OCI-LY7 (cell line): ENCODE measurements at places on chromosomes 16 and 17. TPM values are rescaled to one million over a fixed set of nuclear protein-coding genes. Genes with fewer than 3 reads are reported as not detected.

DNA sequence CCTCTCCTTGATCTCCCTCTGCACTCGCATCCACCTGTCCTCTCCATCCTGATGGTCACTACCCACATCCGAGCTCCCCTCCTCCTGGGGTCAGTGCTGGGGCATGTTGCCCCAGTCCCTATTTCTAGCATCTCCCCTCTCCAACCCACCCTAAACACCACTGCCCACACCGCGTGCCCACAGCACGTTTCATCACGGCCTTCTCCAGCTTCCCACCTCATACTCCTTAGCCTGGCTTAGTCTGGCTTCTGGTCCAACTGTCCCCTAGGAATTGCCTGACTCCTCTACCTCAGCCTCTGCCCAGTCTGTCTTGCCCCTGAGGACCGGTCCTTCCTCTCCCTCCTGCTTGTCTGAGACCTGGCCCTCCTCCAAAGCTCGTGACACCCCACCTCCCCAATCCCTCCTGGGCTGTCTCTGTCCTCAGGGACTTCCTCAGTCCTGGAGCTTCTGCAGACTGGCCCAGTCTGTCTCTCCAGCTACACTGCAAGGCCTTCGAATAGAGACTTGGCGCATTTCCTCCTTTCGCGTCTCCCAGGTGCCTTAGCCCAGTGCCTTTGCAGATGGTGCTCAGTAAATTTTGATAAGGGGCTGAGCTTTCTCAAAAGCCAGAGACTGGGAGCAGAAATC, 4.9 kb downstream of the ALOX15 start:
- peak; percentile 34 for DNase-seq

DNA sequence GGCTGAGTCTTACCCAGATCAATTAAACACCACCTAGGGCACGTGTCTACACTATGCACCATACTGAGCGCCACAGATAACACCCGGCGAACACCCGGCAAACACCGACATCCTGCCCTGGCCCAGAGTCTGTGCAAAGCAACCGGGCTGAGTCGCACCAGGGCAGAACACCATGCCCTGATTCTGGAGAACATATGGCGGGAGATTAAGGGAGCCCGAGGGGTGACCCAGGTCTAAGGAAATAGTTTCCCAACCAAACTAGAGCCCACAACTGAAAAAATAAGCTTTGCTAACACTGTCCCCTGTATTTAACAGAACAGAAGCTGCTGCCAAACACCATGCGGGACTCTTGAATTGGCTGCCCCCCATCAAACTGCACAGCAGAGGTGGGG, 22.1 kb downstream of the MYO18A start:
- no peak for DNase-seq

DNA sequence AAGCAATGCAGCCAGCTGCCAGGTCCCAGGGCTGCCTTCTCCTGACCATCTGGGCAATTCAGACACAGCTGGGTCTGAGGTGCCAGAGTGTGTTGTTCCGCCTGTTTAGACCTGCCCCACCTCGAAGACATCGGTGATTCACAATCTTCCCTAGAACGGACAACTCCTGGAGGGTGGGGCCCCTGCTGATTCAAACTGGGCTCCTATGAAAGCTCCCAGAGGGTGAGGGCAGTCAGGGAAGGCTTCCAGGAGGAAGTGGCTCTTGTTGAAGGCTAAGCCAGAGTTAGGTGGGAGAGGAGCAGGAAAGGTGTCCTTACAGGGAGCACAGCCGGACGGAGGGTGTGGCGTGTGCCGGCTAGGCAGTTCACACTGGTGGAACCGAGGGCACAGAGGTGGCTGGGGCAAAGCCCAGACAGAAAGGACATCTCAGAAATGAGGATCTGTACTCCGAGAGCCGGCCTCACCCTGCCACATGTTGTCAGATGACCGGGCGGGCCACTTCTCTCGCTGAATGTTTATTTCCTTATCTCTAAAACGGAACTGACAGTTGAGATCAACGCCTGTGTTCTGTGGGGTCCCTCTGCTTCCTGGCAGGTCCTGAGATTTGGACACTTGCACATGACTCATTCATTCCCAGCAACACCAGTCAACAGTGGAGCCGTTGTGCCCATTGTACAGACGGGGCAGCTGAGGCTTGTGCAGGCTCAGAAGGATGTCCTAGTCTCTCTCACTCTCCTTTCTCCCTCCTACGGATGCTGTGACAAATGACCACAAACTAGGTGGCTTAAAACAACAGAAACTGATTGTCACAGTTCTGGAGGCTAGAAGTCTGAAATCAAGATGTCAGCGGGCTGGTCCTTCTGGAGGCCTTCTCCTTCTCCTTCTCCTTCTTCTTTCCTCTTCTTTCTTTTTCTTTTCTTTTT, 26.9 kb upstream of the LITAF start:
- DNase-seq, result peak; percentile 60

GRCh38 chr16:1785846-1786170, 3.0 kb downstream of the NUBP2 start:
- DNase-seq, result no peak

GRCh38 chr16:86215233-86215978, 294.9 kb upstream of the FOXF1 start:
- no peak for DNase-seq

The SLC38A8 gene
- not detected in 2 replicates for total RNA-seq

- DNase-seq, result no peak
Observed at GRCh38 chr17:28467456-28468025, 5.9 kb upstream of the SLC13A2 start.

- peak; percentile 1 for DNase-seq
Observed at GRCh38 chr16:51849715-51850114, 697.2 kb downstream of the TOX3 start.

DNA sequence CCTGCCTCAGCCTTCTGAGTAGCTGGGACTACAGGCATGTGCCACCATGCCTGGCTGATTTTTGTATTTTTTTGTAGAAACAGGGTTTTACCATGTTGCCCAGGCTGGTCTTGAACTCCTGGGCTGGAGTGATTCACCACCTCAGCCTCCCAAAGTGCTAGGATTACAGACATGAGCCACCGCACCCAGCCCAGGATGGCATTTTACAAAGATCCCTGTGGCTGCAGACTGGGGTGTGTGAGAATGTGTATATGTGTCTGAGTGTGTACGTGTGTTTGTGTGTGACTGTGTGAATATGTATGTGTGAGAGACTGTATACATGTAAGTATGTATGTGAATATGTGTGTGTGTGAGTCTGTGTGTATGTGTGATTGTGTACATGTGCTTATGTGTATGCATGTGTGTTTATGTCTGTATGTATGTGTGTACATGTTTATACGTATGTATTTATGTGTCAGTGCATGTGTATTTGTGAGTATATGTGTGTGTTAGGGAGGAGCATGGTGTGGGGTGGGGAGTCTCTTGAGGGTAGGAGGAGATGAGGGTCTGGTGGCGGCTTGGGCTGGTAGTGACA, 17.0 kb downstream of the RPTOR start:
- DNase-seq, result no peak

- DNase-seq, result no peak
Observed at GRCh38 chr17:13940858-13941665, 128.2 kb upstream of the COX10 start.

DNA sequence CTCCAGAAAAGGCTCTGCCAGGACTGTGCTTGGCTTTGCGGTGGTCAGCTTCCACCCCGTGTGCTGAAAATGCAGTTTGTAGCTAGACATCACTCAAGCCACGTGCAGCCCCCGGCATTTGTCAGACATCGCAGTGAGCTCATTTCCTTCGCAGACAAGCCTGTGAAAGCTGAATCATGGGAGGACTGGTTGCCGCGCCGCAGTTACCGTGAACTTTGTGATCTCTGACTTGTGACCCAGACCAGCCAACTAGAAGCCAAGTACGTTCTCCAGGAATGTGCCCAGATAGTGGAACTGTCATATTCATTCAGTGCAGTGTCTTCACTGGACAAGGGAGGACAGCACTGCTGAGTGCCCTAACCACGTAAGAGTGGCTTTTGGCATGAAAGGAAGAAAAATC, 58.1 kb downstream of the NDE1 start:
- DNase-seq, result no peak

DNA sequence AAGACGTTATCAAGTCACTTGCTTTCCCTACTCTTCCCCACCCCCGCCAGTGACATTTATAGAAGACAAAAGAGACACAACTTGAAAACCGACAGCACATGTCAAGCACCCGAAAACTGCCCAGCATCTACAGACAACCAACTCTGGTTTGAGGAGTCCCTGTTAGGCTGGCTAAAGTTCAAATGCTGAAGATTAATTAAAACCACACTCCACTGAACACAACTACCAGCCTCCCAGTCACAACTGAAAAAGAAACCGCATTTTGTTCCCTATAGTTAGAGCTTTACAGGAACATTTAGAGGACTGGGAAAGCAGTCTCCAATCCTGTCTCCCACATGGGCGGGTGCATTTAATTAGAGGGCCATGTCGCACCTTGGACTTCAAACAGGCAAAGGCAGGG, 73.0 kb upstream of the COX10 start:
- DNase-seq, result no peak

The KRTAP2-2 gene
- total RNA-seq, result not detected in 2 replicates

DNA sequence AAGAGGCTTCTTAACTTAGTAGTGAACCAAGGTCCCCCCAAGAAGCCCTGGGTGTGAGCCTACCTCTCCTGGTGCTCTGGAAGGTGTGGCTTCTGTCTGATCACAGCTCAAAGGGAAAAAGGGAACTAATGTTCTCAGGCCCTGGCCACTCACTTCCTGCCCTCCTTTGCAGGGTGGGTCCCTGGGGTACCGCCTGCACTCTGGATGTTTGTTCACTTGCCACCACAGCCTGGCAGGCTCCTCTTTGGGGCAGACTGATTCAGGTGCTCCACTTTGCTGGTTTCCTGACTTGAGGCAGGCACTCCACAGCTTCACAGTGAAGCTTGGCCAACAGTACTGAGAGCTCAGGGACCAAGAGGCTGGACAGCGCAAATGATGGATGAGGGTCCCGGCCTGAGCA, 5.9 kb upstream of the MYO15A start:
- DNase-seq, result peak; percentile 48

- no peak for DNase-seq
Observed at GRCh38 chr16:1832838-1833454, 5.9 kb downstream of the FAHD1 start.

The KIF18B gene
- 126 and 146 TPM in 2 replicates for total RNA-seq

- DNase-seq, result no peak
Observed at GRCh38 chr17:82108038-82108437, 10.0 kb upstream of the FASN start.

- DNase-seq, result no peak
Observed at GRCh38 chr16:89036776-89037175, 56.9 kb upstream of the ACSF3 start.

- no peak for DNase-seq
Observed at GRCh38 chr17:3039736-3040135, 23.7 kb downstream of the OR1D5 start.

The UNKL gene
- 33.7 and 61.3 TPM in 2 replicates for total RNA-seq

DNA sequence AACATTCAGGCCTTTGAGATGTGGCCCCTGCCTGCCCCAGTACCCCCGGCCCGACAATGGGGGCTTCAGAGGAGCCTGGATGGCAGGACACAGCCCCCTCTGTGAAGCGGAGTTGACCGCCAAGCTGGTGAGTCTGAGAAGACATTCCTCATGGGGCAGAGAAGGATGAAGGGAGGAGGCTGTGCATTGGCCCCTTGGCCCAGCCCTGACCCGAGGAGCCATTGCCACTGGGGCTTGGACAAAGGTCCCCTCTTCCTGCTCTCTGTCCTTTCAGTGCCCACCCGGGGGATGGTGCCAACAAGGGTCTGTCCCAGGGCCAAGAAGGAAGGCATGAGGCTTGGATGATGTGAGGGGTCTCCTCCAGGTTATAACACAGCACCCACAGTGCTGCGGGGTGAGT, 30.9 kb upstream of the PHB1 start:
- no peak for DNase-seq

GRCh38 chr16:56193951-56194726, 2.9 kb downstream of the GNAO1 start:
- DNase-seq, result peak; percentile 5

DNA sequence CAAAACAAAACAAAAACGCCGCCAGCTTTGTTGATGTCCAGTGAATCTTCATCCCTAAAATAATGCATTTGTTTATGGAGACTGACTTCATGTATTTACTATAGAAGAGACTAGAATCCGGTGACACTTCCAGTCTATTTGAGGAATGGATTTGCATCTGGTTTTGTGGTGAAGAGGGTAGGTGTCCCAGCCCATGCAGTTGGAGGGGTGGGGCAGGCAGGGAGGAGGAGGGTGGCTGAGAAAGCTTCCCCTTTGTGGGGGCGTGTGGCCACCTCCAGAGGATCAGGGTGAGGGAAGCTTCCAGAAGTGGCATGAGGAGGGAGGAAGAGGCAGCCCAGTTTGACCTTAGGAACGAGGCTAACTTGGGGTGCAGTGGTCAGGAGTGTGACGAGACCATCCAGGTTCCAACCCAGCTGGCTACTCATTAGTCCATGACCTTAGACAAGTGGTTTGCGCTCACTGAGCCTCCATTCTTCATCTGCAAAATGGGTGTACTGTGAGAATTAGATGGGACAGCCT, 69.5 kb downstream of the CMIP start:
- DNase-seq, result peak; percentile 40

The TNS4 gene
- total RNA-seq, result 0.66 and 0.97 TPM in 2 replicates

DNA sequence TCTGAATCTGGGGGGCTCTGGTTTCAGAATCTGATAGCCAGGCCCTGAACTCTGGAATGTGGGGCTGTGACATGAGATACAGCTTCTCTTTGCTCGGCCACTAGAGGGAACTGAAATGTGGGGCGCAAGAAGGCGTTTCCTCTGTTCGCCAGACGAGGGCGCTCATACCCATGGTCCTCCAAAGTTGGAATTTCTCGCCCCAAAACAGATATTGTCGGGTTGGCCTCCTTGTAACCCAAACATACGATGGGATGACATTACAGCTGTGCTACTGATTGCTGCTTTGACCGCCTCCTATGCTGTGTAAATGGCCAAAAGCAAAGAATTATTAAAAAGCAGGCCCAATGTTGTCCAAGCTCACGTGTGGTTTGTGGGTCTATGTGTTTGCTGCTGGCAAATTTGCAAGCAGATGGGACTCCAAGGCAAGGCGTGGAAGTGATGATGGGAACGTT, 13.1 kb upstream of the MSI2 start:
- peak; percentile 85 for DNase-seq

The PARN gene
- total RNA-seq, result 76.5 and 85.9 TPM in 2 replicates

The ZPBP2 gene
- not detected in 2 replicates for total RNA-seq

- DNase-seq, result no peak
Observed at GRCh38 chr17:28147017-28147416, 104.5 kb downstream of the NLK start.

DNA sequence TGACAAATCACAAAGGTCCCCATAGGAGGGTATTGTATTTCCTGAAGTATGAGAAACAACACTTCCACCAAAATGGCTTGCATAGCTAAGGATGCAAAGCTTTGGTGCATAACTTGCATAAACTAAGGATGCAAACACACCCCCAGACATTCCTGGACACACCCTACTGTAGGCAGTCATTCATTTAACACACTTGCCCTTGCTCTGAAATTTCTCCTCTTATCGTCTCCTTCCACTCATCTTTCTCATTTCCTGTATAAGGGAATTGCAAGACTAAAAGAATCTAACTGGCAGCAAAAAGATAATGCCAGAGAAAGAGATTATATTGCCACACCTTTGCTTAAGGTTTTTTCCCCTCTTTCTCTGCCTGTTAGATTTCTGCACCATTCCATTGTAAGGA, 28.3 kb downstream of the CHD9 start:
- DNase-seq, result no peak

The CFAP119 gene
- 25.0 and 27.4 TPM in 2 replicates for total RNA-seq

- DNase-seq, result no peak
Observed at GRCh38 chr16:50900391-50900942, 158.6 kb downstream of the CYLD start.

The DRC3 gene
- 0.19 and 0.50 TPM in 2 replicates for total RNA-seq
